ENCODE measurements at places on chromosomes 5 and 9.
A peak's percentile ranks its signal among the peaks of the same experiment; 100 is the strongest.

GRCh38 chr9:70581214-70581954 is 166.9 kb upstream of the KLF9 start:
- no peak for DNase-seq

- DNase-seq = no peak
Measured at GRCh38 chr9:120099065-120099464, 480.9 kb downstream of the CDK5RAP2 start.

GRCh38 chr5:139415221-139415861 is 11.5 kb upstream of the SPATA24 start:
- peak; percentile 97 for DNase-seq

GRCh38 chr5:8686707-8687106 is 817.8 kb downstream of the MTRR start:
- DNase-seq = no peak

GRCh38 chr5:35926389-35927051 is 11.9 kb downstream of the CAPSL start:
- peak; percentile 59 for DNase-seq

GRCh38 chr5:179225387-179225786 is 119.9 kb downstream of the ADAMTS2 start:
- DNase-seq = no peak

GRCh38 chr5:87266914-87267573 is 639 bp upstream of the RASA1 start:
- no peak for DNase-seq

- DNase-seq = no peak
Measured at GRCh38 chr9:6616951-6617602, 28.5 kb downstream of the GLDC start.

DNA sequence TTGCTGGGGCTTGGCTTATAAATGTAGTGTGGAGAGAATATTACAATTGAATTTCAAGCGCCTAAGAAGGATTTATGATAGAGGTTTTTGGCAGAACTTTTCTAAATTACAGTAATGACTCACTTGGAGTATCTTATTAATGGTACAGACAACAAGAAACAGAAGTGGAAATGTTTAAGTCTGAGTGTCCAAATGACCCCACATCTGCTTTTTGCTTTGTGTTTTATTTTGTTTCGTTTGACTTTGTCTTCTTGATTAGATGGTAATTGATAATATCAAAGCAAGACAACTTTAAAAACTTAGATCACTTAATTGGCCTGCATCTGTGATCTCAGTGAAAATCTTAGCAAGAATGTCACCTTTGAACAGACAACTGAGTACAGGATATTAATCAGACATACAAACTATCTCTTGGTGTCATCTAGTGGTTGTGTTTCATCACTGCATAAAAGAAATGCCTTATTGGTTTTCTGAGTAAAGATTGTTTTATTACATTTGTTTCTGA is 577.4 kb downstream of the ISL1 start:
- no peak for DNase-seq

- DNase-seq = no peak
Measured at GRCh38 chr9:99606296-99606695, 215.4 kb upstream of the NR4A3 start.

DNA sequence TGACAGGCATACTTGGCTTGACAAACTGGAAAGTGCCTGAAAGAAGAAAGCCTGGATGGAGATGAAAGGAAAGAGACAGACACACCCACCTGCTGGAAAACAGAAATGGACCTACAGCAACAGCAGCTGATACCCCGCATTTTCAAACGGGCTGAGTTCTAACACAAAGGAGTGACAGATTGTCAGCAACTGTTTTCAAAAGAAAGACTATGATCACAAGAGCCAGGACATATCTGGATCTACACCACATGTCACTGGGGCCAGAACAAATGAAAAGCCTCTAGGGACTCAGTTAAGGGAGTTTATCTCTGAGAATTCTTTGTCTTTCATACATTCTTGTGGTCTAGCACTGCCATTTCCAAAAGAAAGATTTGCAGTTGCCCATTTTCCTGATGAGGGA is 24.1 kb upstream of the FST start:
- DNase-seq = no peak

DNA sequence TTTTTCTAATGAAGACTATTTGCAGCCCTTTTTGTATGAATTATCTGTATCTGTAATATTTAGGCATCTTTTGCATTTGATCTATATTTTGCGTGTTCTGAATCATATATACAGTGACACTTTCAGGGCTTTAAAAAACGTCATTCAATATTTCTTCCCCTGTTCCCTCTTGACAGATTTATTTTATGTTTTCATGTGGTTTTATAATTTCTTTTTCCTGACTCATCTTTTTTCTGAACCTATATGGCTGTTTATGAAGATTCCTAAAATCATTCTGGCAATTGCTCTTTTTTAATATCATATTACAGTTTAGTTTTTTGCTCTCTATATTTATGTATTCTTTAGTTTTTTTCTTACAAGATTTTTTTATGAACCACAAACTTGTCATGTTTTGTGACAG is 67.6 kb downstream of the SMARCA2 start:
- DNase-seq = no peak

GRCh38 chr5:30838936-30839496 is 354.5 kb upstream of the CDH6 start:
- no peak for DNase-seq

DNA sequence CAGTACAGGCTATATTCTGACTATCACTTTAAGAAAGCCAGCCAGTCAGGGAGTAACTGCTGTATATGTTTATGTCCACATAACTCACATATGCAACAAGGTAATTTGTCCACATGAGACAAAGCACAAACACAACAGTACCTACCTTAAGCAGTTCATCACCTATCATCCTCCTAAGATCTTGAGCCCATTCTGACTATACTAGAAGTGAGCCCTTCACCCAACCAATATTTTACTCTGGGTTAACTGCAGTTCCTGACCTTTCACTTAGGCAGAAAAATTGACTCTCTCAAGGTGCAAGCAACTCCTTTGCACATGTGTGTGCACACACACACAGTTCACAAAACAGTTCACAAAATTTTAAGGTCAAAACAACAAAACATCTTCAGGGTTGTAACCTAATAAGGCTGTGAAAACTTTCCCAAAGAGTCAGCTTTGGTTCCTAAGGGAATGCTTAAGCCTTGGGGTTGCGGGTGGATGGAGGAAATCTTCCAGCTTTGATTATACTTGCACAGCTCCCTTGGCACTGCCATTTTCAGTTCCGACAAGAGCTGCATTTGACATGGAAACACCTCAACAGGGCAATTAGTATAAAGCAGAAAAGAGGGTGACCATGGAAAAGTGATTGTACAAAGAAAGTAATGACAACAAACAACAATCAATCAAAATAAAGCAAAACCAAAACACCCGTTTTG is 215.3 kb downstream of the NFIB start:
- no peak for DNase-seq

- DNase-seq = no peak
Measured at GRCh38 chr9:132791699-132792240, 86.3 kb downstream of the AK8 start.

- no peak for DNase-seq
Measured at GRCh38 chr9:36136894-36137391, 410 bp downstream of the GLIPR2 start.

DNA sequence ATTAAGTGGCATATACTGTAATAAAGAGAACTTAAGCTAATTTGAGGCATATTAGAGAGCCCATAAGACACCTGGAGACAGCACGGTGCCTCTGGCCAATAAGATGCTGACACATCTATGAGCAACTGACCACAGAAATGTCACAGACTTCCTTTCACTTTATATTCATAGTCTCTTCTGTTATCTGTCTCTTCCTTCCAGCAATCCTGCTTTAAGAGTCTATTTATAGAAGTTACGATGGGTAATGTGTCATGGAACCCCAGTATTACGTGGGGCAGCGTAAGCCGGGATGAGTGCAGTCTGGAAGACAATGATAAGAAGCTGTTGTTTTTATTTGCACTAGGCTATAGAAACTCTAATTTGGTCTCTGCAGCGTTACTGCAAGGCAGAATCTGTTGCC is 136.8 kb downstream of the CFAP90 start:
- no peak for DNase-seq

DNA sequence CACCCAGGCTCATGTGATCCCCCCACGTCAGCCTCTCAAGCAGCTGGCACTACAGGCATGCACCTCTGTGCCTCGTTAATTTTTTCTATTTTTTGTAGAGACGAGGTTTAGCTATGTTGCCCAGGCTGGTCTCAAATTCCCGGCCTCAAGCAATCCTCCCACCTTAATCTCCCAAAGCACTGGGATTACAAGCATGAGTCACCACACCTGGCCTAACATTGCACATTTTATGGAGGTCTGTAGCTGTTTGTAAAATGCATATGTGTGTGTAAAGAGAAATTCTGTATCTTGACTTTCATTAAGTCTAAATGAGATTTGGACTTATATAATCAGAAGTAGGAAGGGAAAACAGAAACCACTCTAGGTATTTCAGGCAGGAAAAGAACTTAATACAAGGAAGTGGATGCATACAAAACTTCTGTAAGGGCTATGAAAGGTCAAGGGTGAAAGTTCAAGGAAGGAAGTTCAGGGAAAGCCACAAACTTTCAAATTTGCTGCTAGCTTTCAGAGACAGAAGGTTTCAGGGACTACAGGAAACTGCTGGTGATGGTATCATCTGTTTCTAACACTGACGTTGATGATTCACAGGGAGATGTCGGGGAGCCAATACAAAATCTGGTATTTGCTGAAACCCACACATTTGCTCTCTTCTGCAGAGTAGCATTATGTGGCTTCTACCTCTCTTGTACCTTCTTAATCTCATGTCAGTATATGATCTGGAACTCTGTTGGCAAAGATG is 209.4 kb downstream of the PIK3R1 start:
- no peak for DNase-seq

DNA sequence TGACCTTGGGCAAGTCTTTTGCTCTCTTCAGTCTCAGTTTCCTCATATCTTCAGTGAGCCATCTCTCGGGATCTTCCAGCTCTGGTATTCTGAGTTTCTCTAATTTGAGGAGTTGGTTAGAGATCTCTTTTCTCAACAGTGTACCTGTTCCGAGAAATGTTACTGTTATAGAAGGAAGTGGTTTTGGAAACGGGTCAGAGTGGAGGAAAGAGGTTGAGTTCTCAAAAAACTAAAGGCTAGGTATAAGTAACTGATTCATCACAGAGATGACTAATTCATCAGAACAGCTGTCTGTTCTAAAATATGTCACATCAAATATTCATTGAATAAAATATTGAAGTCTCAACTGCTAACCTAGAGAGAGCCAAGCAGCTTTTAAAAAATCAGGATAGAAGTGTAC is 106.6 kb downstream of the PALM2AKAP2 start:
- DNase-seq = no peak

GRCh38 chr5:66180282-66181155 is 36.4 kb downstream of the SREK1 start:
- DNase-seq = no peak

GRCh38 chr5:34484216-34484920 is 171.8 kb upstream of the RAI14 start:
- no peak for DNase-seq

- no peak for DNase-seq
Measured at GRCh38 chr9:94921092-94921471, 194.6 kb downstream of the AOPEP start.

Data from posterior cingulate gyrus (tissue), 11 donors.